NCI-H748 treated with DMSO at 0.1 percent for 48 hours (cell line): ENCODE measurements at places on chromosomes 4 and X.

- no peak for DNase-seq
These were observed 21.5 kb downstream of the UVSSA start for GRCh38 chr4:1368421-1369090.

GRCh38 chr4:38562751-38563198 is 101.2 kb upstream of the KLF3 start:
- DNase-seq, result no peak

- DNase-seq, result no peak
These were observed 258.4 kb downstream of the DHRSX start for GRCh38 chrX:2242326-2242725.

GRCh38 chrX:2299871-2300270 is 200.9 kb downstream of the DHRSX start:
- DNase-seq, result no peak
